ENCODE measurements at places on chromosomes 12 and 14.

DNA sequence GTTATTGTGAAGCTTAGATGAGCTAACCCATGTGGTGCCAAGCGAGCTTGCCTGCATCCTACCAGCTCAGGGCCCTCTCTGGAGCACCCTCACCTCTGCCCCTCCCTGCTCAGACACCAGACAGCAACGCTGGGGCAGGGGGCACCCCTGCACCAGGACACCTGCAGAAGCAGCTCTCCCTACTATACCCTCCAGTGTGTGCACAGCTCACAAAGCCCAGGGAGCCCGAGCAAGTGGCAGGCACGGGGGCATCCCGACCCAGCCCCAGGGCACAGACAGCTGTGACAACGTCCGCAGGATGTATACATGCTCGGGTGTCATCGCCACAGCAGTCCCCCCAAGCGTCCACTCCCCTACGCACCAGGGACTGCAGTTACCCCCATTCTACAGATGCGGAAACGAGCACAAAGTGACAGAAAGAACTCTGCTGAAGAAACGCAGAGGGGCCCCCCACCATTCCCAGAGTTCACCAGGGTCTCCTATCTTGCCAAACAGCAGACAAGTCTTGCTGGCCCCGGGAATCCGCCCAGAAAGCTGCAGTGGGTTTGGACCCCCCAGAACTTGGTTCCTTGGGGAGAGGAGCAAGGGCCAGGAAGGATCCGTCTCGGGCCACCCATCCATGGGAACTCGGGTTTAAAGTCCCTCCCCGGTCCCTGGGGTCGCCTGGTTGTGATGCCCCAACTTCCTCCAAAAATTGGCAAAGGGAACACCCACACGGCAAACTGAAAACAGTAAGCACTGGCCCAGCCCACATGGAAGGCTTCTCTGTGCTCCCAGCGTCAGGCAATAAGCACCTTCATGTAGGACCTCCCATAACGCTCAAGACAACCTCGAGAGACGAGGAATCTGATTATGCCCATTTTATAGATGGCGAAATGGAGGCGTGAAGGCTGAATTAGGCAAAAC, 12.0 kb downstream of the NCOR2 start:
- no peak for DNase-seq

GRCh38 chr12:126601184-126602170, 1536.2 kb downstream of the AACS start:
- no peak for DNase-seq

- no peak for DNase-seq
These were observed 129.3 kb upstream of the RASSF8 start for GRCh38 chr12:25829192-25829591.

GRCh38 chr12:3213188-3213587, 136.0 kb downstream of the TSPAN9 start:
- no peak for DNase-seq

- DNase-seq: no peak
These were observed 50.0 kb upstream of the PRICKLE1 start for GRCh38 chr12:42639556-42639955.

DNA sequence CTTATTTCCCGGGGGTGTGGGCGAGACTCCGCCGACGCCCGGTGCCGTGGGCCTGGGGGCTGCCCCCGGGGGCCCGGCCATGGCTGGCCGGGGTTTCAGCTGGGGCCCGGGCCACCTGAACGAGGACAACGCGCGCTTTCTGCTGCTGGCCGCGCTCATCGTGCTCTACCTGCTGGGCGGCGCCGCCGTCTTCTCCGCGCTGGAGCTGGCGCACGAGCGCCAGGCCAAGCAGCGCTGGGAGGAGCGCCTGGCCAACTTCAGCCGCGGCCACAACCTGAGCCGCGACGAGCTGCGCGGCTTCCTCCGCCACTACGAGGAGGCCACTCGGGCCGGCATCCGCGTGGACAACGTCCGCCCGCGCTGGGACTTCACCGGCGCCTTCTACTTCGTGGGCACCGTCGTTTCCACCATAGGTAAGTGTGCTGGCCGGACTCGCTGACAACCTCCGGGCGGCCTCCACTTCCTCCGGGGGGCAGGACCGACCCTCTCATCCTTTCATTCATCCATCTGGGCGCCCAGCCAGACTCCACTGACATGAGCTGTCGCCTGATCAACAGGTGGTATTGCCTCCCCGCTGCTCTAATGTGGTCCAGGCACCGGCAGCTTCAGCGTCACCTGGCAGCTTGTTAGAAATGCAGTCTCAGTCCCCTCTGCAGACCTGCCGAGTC, 467 bp downstream of the KCNK13 start:
- DNase-seq: no peak

GRCh38 chr12:109098183-109098604, 797 bp downstream of the UNG start:
- no peak for DNase-seq

DNA sequence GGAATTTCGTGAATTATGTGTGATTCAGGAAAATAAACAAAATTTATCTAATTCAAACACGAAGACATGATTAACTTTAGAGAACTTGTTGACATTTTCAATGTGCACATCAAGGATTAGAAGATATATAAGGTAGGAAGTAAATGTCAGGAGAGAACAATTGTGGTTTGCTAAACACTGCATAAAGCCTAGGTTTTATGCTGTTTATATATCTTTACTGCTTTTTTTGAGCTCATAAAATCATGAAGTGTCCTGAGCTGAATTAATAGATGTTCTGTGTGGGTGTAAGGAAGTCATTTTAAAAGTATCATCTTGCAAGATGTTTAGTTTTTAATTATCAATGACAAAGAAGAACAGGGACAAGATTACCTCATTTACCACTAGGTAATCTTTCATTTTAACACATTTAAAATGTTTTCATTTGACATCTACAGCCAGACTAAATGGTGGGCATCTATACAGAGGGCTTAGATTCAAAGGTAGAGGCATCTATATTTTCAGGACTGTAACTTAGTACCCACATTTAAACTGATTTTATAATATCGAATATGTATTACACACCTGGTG, 382.8 kb downstream of the ADAMTS20 start:
- DNase-seq: no peak

DNA sequence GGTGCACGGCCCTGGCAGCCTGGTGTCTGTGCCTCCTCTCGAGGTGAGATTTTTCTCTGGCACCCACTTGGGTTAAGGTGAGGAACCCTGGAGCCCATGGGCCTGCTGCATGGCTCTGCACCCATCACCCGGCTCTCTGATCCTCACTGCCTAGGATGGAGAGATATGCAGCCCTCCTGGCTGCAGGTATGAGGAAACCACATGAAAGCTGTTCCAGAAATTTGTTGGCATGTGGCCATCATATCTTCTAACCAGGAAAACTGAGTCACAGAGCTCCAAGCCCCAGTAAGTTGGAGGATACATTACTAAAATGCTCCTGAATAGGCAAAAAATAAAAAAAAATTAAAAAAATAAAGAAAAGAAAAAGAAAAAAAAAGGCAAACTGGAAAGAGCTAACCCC, 39.3 kb upstream of the DDX11 start:
- DNase-seq: no peak

GRCh38 chr14:99871771-99872170, 78.6 kb downstream of the EML1 start:
- DNase-seq: no peak

GRCh38 chr14:101717663-101718490, 43.6 kb upstream of the PPP2R5C start:
- DNase-seq: no peak
